ENCODE measurements at places on chromosomes 5 and 9.
A peak's percentile ranks its signal among the peaks of the same experiment; 100 is the strongest.

- no peak for DNase-seq
These were observed 15.3 kb downstream of the TGFBI start for GRCh38 chr5:136043968-136044610.

DNA sequence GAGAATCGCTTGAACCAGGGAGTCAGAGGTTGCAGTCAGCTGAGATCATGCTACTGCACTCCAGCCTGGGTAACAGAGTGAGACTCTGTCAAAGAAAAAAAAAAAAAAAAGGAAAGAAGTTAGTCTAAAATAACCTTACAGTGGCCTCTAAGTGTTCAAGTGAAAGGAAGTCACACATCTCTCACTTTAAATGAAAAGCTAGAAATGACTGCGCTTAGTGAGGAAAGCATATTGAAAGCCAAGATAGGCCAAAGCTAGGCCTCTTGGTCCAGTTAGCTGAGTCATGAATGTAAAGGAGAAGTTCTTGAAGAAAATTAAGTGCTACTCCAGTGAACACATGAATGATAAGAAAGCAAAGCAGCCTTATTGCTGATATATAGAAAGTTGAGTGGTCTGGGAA, 38.1 kb downstream of the ITGA1 start:
- DNase-seq = no peak

GRCh38 chr5:125103459-125103858, 357.0 kb upstream of the ZNF608 start:
- DNase-seq = no peak

DNA sequence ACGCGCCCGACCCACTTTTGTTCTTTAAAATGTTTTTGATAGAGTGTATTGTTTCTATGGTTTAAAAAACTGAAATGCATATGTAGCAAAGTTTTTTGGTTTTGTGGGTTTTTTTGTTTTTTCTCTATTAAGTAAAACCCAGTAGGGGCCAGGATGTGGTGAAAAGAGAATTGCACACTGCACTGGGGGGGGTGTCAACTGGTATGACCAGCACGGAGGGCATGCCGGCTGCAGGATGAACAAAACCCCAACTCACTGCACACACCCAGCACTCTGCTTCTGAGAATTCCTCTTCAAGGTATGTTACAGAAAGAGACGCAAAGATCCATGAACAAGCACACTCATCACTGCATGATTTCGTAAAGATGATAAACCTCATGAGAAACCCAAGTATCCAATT, 75.0 kb downstream of the STK10 start:
- DNase-seq = no peak

GRCh38 chr9:4615251-4615650, 46.8 kb upstream of the PLPP6 start:
- peak; percentile 83 for DNase-seq

- DNase-seq = no peak
These were observed 27.1 kb downstream of the RUFY1 start for GRCh38 chr5:179577286-179577960.

GRCh38 chr9:68755752-68756151, 50.7 kb downstream of the PIP5K1B start:
- no peak for DNase-seq

- DNase-seq = no peak
These were observed 153.4 kb upstream of the PTCH1 start for GRCh38 chr9:95670122-95670521.
